ENCODE measurements at places on chromosomes 3 and 15. TPM values are rescaled to one million over a fixed set of nuclear protein-coding genes. Genes with fewer than 3 reads are reported as not detected.
A peak's percentile ranks its signal among the peaks of the same experiment; 100 is the strongest.

The GABRB3 gene
- 23.2 TPM for total RNA-seq

- H3K36me3 ChIP-seq = no peaks in the 10 kb centered on the region
- H3K27me3 ChIP-seq = no peaks in the 10 kb centered on the region
- H3K27ac ChIP-seq = peak overlapping the region; percentile 17
- H3K4me3 ChIP-seq = no peak overlapping the region
Observed at GRCh38 chr3:66478960-66479359, 21.9 kb downstream of the LRIG1 start.

- H3K27ac ChIP-seq = no peak overlapping the region
- H3K4me1 ChIP-seq = peaks cover 13% of the 10 kb centered on the region
- no peak overlapping the region for H3K4me3 ChIP-seq
Observed at GRCh38 chr3:34008836-34009809, 210.7 kb downstream of the PDCD6IP start.

DNA sequence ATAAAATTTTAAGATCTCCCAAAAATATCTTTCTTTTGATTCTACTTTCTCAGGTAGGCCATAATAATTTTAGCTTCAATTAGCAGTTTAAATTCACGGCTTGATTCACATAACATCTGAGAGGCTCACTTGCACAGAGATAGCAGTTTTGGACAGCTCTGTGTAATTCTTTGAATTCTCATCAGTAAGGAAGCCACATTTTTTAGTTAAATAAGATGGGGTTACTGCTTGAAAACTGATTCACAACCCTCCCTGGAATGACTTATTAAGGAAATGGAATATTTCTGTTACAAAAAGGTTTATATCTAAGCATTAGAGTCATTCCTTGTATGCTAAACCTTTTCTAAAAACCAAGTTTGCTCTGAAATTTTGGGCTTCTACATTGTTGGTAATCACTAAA is 212.7 kb downstream of the ALCAM start:
- no peak overlapping the region for H3K4me3 ChIP-seq
- DNase-seq = no peak
- no peaks in the 10 kb centered on the region for H3K27me3 ChIP-seq

DNA sequence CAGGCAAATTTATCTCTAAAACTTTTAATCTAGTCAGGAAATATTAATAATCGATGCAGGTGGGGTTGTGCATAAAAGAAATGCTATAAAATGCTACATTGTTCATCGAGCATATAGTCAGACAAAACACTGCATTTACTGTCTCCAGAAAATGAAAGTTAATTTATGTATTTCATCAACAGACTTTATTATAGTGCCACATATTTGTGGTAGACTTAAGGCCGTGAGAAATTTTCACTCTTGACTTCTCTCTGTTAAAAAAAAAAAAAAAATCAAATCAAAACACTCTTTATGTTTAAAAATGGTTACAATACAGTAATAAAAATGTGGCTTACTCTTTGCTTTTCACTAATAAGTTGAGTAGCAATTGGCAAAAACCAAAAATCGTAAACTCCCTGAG is 67.4 kb downstream of the RBMS3 start:
- DNase-seq = no peak
- H3K4me3 ChIP-seq = no peak overlapping the region
- no peak overlapping the region for H3K27ac ChIP-seq
- peaks cover 5% of the 10 kb centered on the region for H3K4me1 ChIP-seq

GRCh38 chr15:42665827-42666226 is 71.1 kb downstream of the CDAN1 start:
- H3K4me1 ChIP-seq = peaks cover 2% of the 10 kb centered on the region
- H3K27ac ChIP-seq = no peak overlapping the region
- DNase-seq = no peak
- no peak overlapping the region for H3K4me3 ChIP-seq

DNA sequence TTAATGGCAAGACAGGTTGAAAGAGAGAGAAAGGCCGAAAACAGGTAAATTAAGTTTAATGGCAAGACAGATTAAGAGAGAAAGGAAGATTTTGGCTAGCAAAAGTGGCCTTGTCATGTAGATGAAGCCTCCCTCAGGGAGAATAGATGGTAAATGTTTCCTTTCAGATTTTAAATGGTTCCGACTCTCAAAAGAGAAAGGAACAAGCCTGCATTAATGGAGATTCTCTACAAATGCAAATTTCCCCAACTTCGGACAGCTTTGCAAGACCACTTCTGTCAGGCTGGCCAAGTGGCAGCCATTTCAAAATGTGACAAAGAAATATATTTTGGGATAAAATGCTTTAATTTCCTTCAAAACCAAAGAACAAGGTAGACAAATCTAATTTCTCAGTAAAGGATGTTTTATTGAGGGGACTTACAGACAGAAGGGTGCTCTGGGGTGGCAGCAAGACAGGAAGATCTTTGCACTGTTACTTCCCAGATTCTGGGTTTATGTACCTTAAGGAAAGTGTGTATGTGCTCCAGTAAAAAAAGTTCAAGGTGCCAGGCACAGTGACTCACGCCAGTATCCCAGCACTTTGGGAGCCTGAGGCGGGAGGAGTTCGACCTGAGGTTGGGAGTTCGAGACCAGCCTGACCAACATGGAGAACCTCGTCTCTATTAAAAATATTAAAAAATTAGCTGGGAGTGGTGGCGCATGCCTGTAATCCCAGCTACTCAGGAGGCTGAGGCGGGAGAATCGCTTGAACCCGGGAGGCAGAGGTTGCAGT is 626.3 kb upstream of the NAALADL2 start:
- H3K27ac ChIP-seq = no peak overlapping the region
- H3K27me3 ChIP-seq = no peaks in the 10 kb centered on the region
- H3K4me3 ChIP-seq = no peak overlapping the region
- H3K4me1 ChIP-seq = no peaks in the 10 kb centered on the region
- no peaks in the 10 kb centered on the region for H3K36me3 ChIP-seq
- no peak for DNase-seq

The TMEM158 gene
- total RNA-seq = 3.8 TPM

The KIF15 gene
- total RNA-seq = 17.0 TPM

- H3K27me3 ChIP-seq = peaks cover 4% of the 10 kb centered on the region
- H3K36me3 ChIP-seq = no peaks in the 10 kb centered on the region
- H3K4me3 ChIP-seq = no peak overlapping the region
- H3K4me1 ChIP-seq = no peaks in the 10 kb centered on the region
Observed at GRCh38 chr3:187367561-187368103, 553 bp upstream of the RTP4 start.

GRCh38 chr3:50316657-50317242 is 5.8 kb downstream of the HYAL2 start:
- H3K36me3 ChIP-seq = peaks cover 31% of the 10 kb centered on the region
- no peak for DNase-seq
- no peaks in the 10 kb centered on the region for H3K27me3 ChIP-seq
- peaks cover 28% of the 10 kb centered on the region for H3K4me1 ChIP-seq
- peak overlapping the region; percentile 69 for H3K27ac ChIP-seq

The TF gene
- total RNA-seq = 3.8 TPM

DNA sequence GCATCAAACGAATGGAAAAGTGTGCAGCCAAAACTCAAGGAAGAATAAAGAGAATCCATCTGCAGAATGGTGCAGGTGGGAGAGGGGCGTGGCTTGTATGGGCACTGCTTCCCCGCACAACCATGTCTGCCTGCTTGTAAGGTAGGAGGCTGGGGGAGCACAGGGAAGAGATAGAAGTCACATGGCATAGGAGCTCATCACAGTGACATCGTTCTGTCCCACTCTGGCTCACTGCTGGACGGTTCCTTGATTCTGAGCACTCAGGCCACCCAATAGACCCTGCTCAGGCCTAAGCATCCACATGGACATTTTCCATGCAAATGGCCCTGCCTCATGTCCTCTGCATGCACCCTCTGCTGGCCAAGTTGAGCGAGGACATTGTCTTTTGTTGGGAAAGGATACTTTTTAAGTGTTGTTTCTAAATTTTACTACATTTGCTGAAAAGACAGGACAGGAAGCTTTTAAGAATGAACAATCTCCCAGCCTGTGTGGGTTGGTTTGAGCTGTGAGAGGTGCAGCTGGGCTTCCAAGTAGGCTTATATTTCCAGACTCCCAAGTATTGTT is 3.1 kb downstream of the MYLK start:
- H3K4me3 ChIP-seq = no peak overlapping the region
- H3K4me1 ChIP-seq = no peaks in the 10 kb centered on the region
- no peaks in the 10 kb centered on the region for H3K36me3 ChIP-seq

The A4GNT gene
- total RNA-seq = 3.1 TPM

DNA sequence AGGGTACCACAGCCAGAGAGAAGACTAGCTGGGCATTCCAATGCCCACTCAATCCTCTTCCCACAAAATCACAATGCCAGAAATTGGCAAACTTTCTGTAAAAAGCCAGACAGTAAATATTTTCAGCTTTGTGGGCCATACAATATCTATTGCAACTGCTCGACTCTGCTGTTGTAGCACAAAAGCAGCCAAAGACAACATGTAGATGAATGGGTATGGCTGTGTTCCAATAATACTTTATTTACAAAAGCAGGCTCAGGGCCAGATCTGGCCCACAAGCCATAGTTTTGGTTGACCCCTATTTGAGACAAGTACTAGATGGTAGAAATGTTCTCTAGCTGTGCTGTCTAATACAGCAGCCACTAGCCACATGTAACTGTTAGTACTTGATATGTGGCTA is 330.9 kb downstream of the ERC2 start:
- H3K36me3 ChIP-seq = peaks cover 5% of the 10 kb centered on the region
- H3K4me1 ChIP-seq = peaks cover 3% of the 10 kb centered on the region
- H3K27ac ChIP-seq = no peak overlapping the region
- H3K4me3 ChIP-seq = no peak overlapping the region
- DNase-seq = no peak

DNA sequence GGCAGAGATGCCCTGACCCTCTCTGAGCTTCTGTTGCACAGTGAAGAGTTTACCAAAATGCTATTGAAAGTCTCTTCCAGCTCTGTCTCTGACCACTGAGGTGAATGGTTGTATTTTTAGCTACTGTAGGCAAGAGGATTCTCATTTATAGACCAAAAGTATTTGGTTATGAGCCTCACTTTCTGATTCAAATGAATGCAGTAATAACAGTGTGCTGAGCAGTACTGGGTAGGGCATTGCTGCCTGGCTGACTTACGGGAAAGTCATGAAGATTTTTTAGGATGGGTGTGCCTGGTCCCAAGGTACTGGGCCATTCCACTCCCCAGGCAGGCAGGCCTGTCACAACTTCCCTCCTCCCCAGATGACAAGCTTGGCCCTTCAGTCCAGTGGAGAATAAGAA is 15.5 kb downstream of the PLA1A start:
- no peaks in the 10 kb centered on the region for H3K4me1 ChIP-seq
- H3K4me3 ChIP-seq = no peak overlapping the region
- H3K27me3 ChIP-seq = no peaks in the 10 kb centered on the region
- H3K27ac ChIP-seq = no peak overlapping the region

DNA sequence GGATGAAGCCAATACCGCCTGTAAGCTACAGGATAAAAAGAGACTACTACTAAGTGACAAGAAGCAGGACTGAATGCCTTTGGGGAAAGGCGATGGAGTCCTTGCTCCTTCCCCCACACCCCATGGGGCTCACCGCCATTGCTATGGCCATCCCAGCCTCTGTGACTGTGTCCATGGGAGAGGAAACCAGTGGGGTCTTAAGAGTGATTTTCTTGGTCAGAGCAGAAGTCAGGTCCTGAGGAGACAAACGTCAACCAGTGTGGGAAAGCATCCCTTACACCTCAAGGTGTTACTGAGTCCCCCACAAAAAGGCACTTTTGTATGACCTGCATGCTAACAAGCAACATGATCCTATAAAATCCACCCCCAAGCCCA is 913 bp downstream of the IMPDH2 start:
- peaks cover 10% of the 10 kb centered on the region for H3K4me1 ChIP-seq

The STARD5 gene
- total RNA-seq = 4.0 TPM

The HYKK gene
- 4.1 TPM for total RNA-seq

DNA sequence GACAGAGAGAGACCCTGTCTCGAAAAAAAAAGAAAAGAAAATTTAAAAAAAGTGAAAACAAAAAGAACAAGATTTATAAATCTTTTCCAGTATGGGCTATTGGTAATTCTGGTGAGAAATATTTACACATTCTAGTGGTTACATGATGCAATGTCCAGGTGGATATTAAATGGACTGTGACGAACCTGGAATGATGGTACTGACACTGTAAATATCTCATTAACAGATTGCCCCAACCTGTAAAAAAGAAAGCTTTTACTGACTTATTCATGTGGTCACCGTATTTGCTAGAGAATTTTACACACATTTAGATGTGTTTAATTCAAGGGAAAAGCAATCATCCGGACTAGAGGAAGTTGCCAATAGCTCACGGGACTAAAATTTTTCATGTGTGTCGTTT is 162.1 kb upstream of the LRIG1 start:
- H3K27ac ChIP-seq = no peak overlapping the region
- H3K27me3 ChIP-seq = peaks cover 2% of the 10 kb centered on the region
- peaks cover 19% of the 10 kb centered on the region for H3K4me1 ChIP-seq
- H3K4me3 ChIP-seq = no peak overlapping the region
- H3K36me3 ChIP-seq = no peaks in the 10 kb centered on the region

GRCh38 chr3:158743664-158744566 is 11.7 kb upstream of the RARRES1 start:
- no peak overlapping the region for H3K4me3 ChIP-seq
- H3K27me3 ChIP-seq = no peaks in the 10 kb centered on the region
- peaks cover 9% of the 10 kb centered on the region for H3K36me3 ChIP-seq

All from progenitor cell of endocrine pancreas (in vitro differentiated cells).